ENCODE measurements at places on chromosomes 4 and X.

DNA sequence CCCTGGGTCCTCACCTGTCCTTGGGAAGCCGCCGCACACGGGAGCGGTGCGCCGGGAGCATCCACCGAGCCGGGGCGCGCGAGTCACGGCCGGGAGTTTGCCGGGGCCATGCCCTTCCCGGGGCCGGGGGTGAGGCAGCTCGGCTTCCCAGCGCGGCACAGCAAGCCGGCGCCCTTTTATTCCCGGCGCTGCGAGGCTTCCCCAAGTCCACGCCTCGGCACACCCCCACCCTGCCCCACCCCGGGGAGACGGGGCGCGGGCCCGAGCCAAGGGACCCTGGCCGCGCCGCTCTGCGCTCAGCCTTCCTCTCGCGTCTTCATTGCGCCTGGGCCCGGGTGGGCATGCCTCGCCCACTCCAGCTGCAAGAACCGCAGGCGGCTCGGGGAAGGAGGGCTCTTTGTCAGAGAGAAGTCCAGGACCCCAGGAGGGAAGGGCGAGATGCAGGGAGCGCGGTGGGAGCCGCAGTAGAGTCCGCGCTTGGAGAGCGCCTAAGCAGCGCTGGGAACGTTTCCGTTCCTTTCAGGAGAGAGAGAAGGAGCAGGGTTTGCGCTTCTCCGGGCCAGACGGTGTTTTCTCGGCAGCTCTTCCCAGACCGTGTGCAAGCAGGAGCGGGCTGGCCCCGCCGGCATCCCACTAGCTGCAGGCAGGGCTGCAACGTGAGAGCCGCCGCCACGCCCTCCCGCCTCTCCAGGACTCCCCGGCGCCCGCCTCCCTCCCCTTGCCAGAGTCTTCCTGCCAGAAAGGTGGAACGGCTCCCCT is at the start of gene MXRA5:
Gene MXRA5 (minus strand): TSS at position 152 of the 759 bp plus-strand sequence. CDS start 2,819 bp downstream, outside the sequence.
- peak; percentile 28 for DNase-seq

DNA sequence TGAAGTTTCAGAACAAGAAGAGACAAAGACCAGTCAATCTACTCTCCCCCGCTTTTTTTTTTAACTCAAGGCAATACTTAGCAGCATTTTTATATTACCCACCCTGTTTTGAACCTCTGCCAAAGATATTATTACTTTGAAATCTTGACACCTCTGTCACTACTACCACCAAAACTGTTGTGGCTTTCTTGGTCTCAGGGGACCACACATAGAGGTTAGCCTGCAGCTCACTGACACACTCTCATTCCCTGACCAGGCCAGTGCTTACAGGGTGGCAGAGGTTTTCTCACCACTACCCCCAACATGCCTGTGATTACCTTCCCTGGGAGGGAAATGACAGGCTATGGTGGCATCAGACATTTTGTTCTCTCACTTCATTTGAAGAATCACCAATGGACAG is 137.4 kb upstream of the STIM2 start:
- DNase-seq, result no peak

DNA sequence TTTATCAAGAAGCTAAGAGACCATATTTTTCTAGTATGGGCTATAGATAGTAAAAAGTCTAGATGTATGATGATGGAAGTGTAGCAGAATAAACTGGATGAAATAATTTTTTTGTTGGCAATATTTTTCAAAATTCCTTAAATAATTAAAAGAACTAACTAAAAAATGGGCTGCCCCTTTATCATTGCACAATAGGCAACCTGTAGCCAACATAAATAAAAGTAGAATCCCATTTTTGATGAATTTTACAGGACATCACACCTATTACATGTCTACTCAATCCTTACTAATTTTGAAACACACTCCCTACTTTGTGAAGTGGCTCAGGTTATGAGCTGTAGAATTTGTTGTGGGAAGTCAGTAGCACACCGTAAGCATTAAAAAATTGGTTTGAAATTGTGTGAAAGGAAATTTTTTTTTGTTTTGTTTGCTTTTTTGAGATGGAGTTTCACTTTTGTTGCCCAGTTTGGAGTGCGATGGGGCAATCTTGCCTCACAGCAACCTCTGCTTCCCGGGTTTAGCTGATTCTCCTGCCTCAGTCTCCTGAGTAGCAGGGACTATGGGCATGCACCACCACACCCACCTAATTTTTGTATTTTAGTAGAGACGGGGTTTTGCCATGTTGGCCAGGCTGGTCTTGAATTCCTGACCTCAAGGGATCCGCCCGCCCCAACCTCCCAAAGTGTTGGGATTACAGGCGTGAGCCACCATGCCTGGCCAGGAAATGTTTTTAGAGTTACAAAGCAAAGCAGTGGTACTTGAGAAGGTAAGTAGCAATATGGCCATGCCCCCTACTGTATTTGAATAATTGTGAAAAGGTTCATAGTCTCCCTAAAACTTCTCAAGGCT is 8.9 kb upstream of the RUFY3 start:
- DNase-seq, result no peak

- no peak for DNase-seq
These were observed 467.9 kb downstream of the INPP4B start for GRCh38 chr4:142378179-142378578.

- DNase-seq, result peak; percentile 17
These were observed 62.3 kb upstream of the TLL1 start for GRCh38 chr4:165810726-165811125.

DNA sequence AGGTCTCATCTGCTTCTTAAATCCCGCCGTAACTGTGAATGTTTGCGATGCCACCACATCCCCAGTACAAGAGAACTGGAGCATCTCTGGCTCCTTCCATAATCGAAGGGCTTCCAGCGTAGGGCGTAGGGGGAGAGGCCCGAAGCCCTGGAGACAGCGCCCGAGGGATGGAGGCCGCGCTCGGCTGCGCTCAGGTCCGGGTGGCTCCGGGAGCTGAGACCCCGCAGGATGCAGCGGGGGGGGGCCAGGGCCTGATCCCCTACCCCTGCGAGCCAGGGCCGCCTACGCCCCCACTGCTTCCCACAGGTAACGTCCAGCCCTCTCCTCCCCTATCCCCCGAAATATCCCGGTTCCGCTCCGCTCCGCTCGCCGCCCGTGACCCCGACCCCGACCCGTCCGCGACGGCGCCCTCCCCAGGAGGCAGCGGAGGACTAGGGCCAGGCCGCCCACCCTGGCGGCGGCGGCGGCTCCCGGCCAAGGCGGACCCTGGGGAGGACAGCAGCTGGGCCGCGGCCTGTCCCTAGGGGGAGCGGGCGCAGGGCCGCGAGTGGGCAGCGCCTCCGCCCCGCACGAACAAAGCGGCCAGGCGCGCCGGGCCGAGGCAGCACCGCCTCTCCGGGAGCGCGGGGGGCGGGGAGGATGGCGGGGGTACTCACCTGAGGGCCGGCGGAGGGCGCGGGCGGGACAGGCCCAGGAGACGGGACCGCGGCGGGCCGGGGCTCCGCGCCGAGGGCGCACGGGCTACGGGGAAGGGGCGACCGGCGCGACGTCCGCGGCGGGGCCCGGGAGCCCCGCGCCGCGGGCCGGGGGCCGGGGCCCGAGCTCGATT is 723 bp downstream of the WDFY3 start:
- DNase-seq, result peak; percentile 31

DNA sequence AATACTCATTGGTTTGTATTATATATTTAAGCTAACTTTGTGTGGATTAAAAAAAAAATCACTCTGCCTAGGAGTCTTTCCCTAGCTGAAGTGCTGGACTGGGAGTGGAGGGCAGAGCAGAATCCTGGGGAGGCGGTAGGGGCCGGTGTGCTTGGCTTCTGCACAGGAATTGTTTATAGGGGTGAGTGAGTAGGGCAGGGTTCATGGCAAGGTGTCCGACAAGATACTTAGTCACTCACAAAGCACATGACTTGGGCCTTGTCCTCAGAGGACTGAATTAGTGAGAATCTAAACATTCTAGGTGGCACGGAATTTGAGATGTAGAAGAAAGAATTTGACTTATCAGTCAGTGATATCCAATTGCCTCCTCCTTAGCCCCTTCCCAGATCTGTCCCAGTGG is 32.2 kb downstream of the FNIP2 start:
- DNase-seq, result no peak

- peak; percentile 61 for DNase-seq
These were observed 42.4 kb downstream of the PPP3CA start for GRCh38 chr4:101304916-101305315.

DNA sequence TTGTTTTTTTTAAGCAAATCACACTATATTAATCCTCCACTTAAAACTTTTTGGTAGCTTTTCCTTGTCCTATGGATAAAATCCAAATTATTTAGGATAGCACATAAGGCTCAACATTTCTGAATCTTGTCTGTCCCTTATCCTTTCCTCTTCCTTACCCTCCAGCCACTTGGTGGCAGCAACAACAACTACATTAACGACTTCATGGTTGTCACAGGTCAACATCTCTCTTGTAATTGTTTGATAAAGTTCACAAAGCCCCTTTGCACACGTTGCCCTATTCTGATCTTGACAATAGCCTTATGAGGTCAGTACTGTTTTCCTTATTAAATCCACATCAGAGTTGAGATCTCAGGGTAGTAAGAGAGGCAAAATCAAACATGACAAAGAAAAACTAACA is 269.0 kb upstream of the PABPC4L start:
- DNase-seq, result no peak

- DNase-seq, result no peak
These were observed 184.7 kb downstream of the TMA16 start for GRCh38 chr4:163679189-163679588.

GRCh38 chrX:22351966-22352365 is 79.3 kb downstream of the CBLL2 start:
- DNase-seq, result no peak

GRCh38 chr4:1195891-1196401 is 23.6 kb upstream of the SPON2 start:
- DNase-seq, result no peak

GRCh38 chr4:186132577-186133242 is 28.2 kb downstream of the FAM149A start:
- DNase-seq, result peak; percentile 24

DNA sequence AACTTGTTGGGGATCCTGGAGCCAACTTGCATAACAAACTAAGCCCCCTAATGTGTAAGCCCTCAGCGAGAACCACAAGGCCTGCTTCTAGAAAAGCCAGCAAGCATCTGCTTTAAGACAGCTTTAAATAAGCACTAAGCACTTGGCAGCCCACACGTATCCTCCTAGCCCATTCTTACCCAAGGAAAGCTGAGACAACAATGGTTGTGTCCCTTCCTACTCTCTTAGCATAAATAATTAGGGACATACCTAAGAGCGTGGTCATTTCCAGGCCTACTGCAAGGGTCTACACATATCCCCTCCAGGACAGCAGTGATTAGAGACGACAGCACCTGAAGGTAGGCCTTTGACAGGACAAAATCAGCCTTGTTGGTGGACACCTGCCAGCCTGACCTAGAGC is 322.8 kb upstream of the PPARGC1A start:
- DNase-seq, result no peak

DNA sequence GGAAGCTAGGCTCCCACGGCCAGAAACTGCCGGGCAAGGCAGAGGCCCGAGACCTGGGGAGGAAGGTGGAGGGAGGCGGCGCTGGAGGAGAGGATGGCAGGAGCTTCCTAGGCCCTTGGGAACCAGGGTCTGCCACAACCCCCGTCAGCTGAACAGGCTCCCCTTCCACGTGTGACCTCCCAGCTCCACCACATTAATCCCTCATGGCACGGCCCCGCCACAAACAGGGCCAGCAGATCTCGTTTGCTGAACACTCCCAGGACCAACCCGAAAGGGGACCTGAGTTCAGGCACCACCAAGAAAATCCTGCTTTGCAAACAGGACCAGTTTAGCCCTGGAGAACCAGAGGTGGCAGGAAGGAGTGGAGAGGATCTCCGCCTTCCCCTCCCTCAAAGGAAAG is 62.7 kb downstream of the FHDC1 start:
- DNase-seq, result no peak

GRCh38 chrX:100695991-100696390 is 35.9 kb downstream of the SYTL4 start:
- no peak for DNase-seq

- no peak for DNase-seq
These were observed 11.5 kb upstream of the HDAC8 start for GRCh38 chrX:72584163-72584562.

- DNase-seq, result no peak
These were observed 2.8 kb downstream of the UPRT start for GRCh38 chrX:75276666-75277065.

DNA sequence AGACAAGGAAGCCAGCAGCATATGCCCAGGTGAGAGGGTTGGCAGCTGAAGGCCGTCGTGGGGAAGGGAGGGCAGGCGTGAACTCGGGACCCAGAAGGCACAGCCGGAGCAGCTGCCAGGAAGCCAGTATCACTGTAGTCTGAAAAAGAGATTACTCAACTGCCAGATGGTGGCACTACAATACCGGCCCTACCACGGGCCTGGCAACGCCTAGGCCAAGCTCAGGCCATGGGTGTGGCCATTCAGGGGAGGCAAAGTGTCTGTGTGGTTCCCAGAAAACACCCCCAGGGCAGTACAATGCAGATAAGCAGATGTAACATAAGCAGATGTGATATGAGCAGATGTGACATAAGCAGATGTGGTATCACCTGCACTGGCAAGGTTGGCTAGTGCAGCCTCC is 236.0 kb downstream of the AFAP1 start:
- DNase-seq, result no peak

DNA sequence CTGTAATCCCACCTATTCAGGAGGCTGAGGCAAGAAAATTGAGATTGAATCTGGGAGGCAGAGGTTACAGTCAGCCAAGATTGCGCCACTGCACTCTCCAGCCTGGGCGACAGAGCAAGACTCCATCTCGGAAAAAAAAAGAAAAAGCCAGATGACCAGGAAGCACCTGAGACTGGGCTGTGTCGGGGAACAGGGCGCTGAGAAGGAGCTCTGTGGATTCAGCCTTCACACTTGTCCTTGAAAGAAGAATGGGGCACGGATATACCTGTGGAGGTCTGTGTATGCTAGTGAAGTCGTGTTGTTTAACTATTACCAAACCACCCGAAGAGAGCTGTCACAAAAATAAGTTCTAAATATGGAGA is 39.3 kb upstream of the TADA2B start:
- DNase-seq, result no peak

DNA sequence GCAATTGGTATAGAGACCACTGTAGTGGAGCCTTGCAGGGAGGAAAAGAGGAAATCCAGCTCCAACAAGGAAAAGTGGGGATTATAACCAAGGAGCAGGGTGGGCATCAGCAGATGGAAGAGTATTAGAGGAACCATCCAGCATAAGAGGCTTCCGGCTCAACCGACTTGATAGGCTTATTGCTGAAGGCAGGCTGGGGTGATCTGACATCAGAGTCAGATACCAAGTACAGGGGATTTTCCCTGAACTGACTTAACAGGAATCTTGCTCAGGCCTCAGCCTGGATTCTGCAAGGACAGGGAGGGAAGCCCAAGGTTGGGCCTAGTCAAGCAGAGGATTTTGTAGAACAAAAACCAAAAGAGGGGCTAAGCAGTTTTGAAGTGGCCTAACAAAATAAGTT is 129.6 kb downstream of the DCLK2 start:
- DNase-seq, result no peak

DNA sequence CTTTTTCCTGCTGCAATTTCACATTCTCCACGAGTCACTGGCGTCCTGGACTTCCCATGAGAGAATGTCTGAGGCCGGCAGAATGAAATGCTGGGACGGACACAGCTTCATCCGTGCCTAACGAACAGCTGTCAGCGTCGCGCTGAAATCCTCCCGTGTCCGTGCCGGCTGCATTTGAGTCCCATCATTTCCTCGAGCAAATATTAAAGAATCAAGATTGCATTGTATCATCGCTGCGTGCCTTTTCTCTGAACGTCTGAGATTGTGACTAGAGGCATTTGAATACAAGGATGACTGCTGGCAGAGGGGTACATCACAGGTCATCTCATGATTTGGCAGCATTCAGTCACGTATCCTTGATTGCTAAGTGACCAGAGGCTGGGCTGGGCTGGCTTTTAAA is 279.9 kb downstream of the ASMT start:
- no peak for DNase-seq

- peak; percentile 39 for DNase-seq
These were observed 90.4 kb downstream of the MOSPD2 start for GRCh38 chrX:14963447-14964236.

GRCh38 chr4:47836641-47837093 is 1.2 kb downstream of the CORIN start:
- peak; percentile 74 for DNase-seq

Measured in fibroblast of the aortic adventitia (primary cell).